Neuronal stem cell (in vitro differentiated cells): ENCODE measurements at places on chromosomes 5 and 9.

DNA sequence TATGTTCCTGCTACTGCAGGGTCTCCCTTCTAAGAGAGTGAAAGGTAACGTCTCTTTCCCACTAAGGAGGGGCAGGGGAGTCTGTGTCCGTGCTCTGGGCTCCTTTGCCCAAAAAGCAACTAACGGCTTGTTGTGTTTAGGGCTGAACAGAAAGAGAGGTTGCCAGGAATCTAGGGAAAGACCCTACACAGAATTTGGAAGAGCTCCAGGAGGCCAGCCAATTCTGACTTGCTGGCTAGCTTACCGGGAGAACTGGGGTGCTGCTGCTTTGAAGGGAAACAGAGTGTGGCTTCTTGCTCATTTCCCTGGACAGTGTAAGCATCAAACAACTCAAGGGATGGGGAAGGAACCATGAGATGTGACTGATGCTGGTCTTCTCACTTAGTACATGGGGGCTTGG lies 176.1 kb downstream of the GADD45G start:
- DNase-seq, result no peak

DNA sequence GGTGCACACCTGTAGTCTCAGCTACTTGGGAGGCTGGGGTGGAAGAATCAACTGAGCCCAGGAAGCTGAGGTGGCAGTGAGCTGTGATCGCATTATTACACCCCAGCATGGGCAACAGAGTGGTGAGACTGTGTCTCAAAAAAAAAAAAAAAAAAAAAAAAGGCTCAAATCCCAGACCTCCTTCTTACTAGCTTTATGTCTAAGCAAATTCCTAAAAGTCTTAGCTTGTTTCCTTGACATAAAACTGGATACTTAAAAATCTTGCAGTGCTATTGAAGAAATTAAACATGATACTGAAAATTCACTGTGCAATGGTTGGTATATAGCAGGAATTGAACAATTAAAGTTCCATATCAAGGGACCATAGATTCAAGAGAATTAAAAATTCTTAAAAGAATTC lies 45.0 kb downstream of the PCDHGC5 start:
- DNase-seq, result no peak

DNA sequence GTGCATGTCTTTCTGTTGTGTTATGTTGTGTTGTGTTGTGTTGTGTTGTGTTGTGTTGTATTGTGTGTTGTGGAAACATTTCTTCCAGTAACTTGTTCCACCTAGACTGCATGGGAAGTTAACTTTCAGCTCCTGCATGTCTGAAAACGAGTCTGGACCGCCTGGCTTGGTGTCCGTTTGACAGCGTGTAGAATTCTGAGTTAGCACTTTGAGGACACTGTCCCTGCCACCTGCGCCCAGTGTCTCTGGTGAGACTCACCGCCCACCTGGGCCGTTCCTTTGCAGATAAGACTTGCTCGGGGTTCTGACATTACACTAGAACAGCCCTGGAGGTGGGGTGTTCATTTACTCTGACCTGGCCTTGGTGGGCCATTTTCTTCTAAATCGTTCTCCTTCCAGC lies 42.0 kb downstream of the WNK2 start:
- DNase-seq, result no peak

- DNase-seq, result no peak
Observed at GRCh38 chr5:38608874-38609273, 52.4 kb upstream of the LIFR start.

DNA sequence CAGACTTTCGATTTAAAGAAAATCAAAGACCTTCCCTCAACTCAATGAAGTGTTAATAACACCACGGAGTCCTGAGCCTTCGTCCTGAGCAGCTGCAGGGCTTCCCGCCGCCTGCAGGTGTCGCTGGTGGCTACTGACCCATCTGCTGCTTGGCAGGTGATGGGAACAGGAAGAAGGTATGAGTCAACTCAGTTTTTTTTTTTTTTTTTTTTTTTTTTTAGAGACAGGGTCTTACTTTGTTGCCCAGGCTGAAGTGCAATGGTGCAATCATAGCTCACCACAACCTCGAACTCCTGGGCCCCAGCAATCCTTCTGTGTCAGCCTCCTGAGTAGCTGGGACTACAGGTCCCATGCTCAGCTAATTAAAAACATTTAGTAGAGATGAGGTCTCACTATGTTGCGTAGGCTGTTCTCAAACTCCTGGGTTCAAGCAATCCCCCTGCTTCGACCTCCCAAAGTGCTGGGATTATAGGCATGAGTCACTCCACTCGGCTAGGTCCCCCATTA lies 185.7 kb upstream of the IL12B start:
- peak; percentile 59 for DNase-seq

- DNase-seq, result no peak
Observed at GRCh38 chr5:8553364-8553763, 684.4 kb downstream of the MTRR start.

GRCh38 chr5:127969651-127970050 lies 113.9 kb upstream of the SLC12A2 start:
- no peak for DNase-seq

DNA sequence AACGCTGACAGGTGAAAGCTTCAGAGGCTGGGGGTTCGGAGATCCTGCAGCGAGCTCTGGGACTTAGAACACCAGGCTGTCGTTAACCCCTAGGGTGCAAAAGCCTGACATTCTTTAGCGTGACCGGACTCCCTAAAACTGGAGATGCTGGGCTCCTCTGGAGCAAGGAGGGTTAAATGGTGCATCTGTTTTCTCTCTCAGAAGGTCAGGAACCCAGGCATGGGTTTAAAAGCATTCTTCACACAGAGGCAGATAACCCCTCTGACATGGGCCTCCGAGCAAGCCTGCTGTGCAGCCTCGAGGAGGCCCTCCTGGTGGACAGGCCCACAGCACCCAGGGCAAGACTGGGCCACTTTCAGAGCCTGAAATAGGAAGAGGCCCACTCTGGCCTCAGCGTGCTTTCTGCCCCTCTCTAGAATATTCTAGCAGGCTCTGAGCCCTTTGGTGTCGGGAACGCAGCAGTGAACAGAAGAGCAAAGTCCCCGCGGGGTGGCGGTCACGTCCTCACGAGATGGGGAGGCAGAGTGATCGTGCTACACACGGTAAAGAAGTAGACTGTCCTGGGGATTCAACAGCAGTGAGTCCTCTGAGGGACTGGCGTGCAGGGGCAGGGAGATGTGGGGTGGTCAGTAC lies 124.8 kb downstream of the COL23A1 start:
- no peak for DNase-seq

- DNase-seq, result no peak
Observed at GRCh38 chr9:93091453-93092081, 4.5 kb upstream of the CARD19 start.
